ENCODE measurements at places on chromosomes 7 and 10.

GRCh38 chr10:1141701-1142100, 85.5 kb downstream of the WDR37 start:
- no peak for DNase-seq

DNA sequence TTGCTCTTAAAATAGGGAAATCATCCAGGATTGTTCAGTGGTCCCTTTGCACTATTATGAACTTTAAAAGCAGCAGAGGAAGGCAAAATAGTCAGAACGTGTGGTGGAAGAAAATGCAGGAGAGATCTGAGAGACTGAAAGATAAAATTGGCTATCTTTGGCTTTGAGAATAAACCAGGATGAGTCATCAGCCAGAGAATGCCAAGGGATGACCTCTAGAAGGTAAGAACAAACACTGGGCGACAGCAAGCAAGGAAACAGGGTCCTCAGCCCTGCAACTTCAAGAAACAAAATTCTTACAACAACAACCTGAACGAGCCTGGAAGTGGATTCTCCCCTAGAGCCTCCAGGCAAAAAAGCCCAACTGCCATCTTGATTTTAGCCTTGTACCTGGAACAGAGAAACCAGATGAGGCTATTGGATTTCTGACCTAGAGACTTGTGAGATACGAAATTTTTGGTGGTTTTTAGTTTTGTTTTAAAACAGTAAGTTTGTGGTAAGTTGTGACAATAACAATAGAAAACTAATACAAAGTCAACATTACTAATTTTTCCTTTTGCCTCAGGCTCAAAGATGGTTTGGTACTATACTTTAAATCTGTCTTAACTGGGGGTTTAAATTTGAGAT, 130.2 kb upstream of the CNTNAP2 start:
- no peak for DNase-seq

- no peak for DNase-seq
Measured at GRCh38 chr10:60714233-60714632, 64.0 kb upstream of the CDK1 start.

DNA sequence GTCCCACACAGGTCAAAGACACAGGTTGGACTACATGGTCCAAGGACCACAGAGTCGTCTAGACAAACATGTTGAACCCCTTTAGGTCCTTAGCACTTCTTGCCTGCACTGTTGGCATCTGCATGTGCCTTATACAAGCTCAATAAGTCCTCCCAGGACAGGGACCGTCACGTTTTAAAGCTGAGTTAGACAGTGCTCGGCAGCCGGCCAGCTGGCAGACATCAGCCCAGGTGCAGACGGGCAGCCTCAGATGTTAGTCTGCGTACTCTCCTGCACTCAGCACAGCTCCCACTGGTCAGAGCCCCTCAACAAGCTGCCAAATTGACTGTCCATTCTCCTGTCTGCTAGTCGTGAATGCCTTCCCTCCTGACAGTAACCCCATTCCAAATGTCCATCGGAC, 34.9 kb downstream of the PARP12 start:
- DNase-seq, result no peak

DNA sequence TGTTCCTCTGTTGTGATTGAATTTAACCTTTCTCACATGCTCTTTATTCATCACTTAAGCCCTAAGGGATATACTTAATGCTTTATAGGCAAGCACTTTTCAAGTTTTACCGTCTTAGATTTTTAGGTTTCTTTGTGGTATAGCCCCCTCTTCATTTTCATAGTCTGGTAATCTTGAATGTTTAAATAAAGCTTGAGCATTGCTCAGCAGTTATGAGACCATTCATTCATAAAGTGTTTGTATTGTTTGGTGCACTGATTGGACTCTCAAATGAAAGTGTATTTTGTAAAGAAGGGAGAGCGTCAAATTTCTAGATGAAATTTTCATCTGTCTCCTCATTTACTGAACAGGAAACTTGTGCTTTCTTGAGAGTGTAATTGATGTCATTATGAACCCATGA, 25.2 kb downstream of the TASOR2 start:
- no peak for DNase-seq

GRCh38 chr7:47937065-47937687, 11.1 kb downstream of the PKD1L1 start:
- DNase-seq, result no peak

- DNase-seq, result no peak
Measured at GRCh38 chr10:33046792-33047191, 88.8 kb upstream of the ITGB1 start.

DNA sequence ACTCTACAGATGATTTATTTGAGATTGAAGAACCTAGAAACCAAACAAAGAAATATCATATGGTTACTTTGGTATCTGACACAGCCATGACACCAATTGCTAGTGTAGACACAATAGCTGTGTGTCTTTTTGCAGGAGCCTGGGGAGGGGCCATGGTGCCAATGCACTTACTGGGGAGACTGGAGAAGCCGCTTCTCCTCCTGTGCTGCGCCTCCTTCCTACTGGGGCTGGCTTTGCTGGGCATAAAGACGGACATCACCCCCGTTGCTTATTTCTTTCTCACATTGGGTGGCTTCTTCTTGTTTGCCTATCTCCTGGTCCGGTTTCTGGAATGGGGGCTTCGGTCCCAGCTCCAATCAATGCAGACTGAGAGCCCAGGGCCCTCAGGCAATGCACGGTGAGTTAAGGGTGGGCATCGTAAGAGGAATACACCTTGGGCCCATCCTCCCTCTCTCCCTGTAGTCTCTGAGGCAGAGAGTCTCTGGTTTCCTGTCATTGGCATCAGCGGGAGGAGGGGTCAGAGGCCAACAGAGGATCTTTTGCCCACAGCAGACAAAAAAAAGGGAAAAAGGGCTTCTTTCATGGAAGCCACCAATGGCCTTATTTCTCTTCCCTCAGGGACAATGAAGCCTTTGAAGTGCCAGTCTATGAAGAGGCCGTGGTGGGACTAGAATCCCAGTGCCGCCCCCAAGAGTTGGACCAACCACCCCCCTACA, 1.2 kb downstream of the TMEM139 start:
- DNase-seq, result no peak

DNA sequence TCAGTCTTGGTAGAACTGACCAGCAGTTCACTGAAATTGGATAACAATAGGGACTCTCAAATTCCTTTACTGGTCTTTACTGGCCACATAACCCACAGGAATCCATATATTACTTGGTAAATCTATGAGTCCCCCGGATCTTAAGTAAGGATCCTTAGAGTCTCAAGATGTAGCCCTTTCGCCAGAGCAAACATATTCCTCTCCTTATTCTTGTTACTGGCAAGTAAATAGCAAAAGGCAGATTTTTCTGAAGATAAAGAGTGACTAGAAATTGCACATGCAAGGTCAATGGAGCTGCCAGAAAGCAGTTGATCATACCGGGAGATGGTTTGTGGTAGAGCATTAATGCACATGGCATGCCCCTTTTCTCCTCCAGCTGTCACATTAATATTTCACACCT, 283.0 kb downstream of the HDAC9 start:
- DNase-seq, result no peak

DNA sequence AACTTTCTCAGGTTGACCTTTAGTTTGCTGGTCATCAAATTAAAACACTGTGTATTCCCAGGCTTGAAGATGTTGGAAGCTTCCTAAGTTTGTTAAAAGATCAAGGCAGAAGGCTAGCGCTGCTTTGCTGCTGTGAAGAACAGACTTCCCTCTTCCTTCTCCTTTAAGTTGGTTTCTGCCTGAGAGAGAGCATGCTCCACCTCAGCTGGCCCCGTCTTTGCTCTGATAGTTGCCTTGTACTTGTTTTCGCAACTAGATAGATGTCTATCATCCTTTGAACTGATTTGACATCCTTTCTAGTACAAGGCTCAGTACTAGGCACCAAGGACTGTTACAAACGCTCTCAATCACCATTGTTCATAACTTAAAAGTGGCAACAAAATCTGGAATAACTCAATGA, 177.8 kb upstream of the MKLN1 start:
- DNase-seq, result no peak

DNA sequence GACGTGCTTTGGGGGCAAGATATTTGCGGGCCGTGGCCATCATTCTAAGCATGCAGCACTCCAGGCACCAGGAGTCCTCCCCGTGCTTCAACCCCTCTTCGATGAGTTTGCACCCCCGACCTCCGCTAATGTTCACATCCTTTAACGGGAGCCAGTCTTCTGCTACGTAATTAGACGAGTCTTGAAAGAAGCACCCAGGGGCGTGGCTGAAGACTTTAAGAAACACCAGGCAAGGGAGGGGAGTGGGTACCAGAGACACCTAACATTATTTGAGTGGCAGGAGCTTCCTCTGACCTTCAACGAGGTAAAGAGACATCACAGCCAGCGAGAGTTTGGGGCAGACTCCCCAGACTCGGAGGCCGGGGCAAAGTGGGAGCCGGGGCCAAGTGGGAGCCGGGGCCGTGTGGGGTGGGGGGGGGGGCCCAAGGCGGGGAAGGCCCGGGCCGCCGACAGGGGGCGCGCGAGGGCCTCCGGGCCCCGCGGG, 31.1 kb upstream of the TOMM7 start:
- DNase-seq, result no peak

DNA sequence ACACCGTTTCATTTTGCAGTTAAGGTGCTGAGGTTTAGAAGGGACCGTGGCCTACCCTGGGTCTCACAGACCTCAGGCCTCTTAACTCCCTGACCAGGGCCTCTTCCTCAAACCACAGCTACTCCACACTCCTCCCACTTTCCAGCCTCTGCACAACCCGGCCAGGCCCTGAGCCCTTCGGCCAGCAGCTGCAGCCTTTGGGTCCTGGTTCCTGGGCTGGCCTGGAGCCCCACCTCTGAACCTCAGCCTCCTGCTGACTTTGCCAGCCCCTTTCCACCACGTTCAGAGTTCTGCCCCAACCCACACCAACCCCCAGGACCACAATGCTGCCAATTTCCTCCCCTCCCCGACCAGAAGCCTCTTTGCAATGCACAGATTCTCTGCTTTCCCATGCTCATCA, 84.1 kb downstream of the VOPP1 start:
- no peak for DNase-seq

GRCh38 chr7:143015926-143016490, 10.9 kb downstream of the OR9A2 start:
- no peak for DNase-seq

GRCh38 chr10:79937701-79938151, 11.2 kb downstream of the SFTPD start:
- no peak for DNase-seq
